COLO829 (cell line): ENCODE measurements at places on chromosomes 6 and 20.

DNA sequence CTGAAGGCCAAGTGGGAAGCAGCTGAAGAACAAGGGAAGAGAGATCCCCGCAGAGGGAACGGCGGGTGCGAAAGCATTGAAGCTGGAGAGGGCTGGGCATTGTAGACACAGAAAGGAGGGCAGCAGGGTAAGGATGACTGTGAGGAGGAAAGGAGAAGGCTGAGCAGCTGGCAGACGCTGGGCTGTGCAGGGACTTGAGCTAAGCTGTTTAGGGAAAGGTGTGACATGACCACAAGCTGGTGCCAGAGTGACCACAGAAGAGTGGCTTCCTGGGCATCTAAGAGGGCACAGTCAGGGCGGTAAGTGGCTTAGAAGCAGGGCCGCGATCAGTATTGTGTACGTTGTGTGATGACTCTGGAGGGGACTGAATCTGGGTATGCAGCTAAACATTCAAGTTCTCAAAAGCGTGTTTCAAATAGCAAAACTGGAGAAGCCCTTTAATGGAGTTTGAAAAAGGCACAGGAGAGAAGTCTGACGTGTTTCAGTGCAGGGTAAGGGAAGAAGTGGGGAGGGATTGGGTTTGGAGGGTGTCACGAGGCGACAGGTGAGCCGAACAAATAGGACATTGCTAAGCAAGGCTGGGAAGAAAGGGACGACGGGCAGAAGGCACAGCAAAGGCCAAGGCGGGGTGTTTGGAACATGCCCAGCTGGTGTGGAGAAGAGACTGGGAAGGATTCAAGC, 46.1 kb upstream of the ARFGEF2 start:
- DNase-seq = no peak

DNA sequence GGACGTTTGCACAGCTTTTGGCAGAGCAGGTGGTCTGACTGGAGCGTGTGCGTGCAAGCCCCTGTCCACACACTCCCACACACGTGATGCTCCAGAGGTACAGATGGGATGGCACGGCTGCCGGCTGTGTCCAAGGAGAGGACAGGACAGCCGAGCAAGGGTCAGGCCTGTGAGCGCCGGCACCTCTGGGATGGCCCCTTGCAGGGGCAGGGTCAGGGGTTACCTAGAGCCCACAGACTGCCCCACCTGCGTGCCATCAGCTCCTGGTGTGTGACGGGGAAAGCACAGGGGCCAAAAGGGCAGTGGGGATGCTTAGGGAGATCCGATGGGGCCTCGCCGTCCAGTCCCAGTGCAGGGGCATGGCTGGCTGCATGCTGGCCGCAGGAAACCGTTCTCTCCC, 189.7 kb downstream of the TAF4 start:
- DNase-seq = no peak

DNA sequence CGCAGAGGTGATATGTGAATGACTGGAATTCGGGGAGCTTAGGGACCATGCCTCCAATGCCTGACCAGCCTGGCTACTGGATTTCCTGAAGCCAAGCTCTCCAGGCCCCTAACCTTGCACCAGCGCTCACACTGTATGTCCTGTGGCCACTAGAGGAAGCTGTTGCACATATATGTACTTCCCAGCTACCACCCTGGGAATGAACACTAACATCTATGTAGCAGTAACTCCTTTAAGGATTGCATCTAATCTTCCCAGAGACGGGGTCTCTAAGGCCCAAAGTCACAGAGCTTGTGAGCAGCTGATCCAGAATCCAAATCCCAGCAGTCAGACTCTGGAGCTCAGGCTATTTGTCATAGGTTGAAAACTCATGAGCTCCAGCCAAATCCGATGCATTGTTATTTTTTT, 20.4 kb upstream of the BPIFB1 start:
- DNase-seq = peak; percentile 69

GRCh38 chr6:3625149-3625979, 126.1 kb downstream of the PXDC1 start:
- no peak for DNase-seq

GRCh38 chr6:100153636-100154275, 159.7 kb upstream of the MCHR2 start:
- no peak for DNase-seq

- no peak for DNase-seq
Observed at GRCh38 chr20:59153832-59154231, 9.8 kb upstream of the ZNF831 start.

DNA sequence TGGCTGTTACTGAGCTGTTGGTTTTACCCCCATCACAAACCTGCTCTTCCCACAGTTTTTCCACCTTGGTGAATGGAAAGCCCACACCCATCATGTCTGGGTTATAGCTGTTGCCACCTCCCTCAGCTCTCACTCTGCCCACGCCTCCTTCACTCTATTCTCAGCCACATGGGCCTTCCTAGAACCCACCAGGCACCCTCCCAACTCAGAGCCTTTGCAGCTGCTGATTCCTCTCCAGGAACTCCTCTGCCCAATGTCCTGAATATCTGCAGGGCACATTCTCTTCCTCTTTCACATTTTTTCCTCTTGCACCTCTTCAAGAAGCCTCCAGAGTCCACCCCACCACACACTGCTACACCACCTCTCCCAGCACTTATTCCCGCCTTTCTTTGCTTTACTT, 177.4 kb downstream of the TBXT start:
- no peak for DNase-seq

DNA sequence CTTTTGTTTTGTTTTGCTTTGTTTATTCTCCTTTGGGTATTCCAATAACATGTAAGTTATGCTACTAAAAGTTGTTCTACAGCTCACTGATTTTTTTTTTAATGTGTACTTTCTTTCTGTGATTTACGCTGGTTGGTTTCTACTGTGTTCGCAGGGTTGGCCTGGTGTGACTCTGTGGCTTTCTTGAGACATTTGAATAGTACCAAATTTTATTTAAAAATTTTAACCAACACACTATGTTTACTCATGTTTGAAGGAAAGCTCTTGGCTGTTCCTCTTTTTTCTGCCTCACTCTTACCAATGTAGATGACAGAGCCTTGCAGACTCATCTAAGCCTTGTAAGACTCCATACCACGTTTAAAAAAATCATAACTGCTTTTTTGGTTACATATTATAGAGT, 1784.9 kb upstream of the DEFB115 start:
- DNase-seq = no peak

DNA sequence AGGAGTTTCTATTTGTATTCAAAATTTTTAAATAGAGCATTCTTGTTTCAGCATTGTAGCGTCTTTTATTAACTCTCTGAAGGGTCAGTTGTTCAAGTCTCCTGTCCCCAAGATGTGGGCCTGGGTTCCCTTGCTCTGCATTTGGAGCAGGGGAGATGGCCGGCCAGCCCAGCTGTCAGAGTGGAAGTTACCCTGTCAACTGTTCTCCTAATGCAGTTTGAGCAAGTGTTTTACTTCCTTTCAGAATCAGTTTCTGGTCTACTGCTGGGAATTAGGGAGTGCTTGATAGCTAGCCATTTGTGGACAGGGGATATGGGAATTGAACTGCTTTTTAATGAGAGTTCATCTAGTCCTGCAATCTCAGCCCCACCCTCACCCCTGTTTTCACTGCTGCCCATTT, 116.6 kb downstream of the QKI start:
- no peak for DNase-seq

DNA sequence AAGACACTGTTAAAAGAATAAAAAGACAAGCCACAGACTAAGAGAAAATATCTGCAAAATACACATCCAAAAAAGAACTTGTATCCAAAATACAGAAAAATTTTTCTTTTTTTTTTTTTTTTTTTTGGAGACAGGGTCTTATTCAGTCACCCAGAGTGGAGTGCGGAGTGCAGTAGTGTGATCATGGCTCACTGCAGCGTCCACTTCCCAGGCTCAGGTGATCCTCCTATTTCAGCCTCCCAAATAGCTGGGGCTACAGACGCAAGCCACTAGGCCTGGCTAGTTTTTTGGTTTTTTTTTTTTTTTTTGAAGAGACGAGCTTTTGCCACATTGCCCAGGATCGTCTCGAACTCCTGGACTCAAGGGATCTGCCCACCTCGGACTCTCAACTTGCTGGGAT, 3.1 kb downstream of the ZUP1 start:
- no peak for DNase-seq

- DNase-seq = no peak
Observed at GRCh38 chr20:10651227-10651990, 22.4 kb downstream of the JAG1 start.

DNA sequence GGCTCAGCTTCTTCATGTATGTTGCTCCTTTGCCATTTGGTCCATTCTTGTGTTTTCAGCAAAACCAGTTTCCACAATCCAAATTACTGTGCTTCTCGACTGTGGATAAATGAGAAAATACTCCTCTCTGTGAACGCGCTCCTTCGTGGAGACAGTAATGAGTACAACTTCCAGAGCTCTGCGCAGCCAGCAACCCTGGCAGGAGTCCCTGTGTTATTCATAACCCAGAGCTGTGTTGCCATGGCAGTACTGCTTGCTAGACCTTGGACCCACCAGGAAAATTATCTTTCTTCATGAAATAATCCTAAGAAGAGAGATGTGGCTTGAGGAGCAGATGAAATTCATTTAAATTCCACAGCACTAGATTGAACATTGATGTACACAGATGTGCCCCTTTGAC, 73.7 kb downstream of the SLC22A3 start:
- DNase-seq = no peak

DNA sequence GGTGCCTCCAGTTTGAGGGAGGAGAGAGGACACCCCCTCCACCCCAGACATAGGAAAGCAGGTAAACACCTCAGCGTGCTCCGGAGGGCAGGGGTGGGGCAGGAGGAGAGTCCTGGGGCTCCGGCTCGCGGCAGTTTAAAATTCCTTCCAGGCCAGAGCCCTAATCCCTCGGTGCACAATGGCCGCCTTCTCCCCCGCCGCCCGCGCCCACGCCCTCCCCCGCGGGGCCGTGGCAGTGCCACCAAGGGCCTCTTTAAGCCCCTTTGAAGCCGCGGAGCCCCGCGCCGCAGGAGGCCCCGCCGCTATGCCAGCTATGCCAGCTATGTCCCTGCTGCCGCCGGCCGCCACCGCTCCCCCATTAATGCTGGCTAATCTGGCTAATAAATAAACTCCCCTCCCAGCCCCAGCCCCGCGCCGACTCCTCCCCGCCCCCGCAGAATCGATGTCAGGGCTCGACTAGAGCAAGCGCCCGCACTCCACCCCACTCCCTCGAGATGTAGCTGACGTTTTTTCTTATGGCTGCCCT, 125.1 kb downstream of the MRPL14 start:
- no peak for DNase-seq

DNA sequence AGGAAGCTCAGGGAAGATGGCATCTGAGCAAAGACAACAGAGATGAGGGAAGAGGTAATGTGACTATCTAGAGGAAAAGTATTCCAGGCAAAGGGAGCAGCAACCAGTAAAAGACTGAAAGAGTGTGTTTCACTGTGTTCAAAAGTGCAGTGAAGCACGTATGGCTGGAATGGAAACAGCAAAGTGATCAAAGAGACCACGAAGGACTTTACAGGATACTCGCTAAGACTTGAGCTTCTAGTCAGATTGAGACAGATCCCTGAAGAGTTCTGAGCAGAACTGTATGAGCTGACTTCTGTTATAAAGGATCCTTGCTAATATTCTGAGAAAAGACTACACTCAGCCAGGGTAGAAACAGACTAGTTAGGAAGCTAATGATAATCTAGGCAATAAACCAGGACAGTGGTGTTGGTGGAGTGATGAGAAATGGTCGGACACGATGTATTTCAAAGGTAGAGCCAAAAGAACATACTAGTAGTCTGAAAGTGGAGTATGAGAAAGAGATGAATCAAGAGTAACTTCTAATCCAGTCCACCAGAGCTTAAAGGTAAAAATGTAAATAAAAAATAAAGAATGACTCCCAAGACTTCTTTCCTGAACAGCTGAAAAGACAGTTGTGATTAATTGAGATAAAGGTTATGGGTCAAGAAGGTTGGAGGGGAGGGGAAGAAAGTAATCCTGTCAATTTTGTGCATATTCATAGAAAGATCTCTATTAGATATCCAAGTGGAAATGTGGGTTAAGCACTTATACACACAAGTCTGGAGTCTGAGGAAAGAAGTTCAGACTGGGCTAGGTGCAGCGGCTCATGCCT, 14.2 kb downstream of the SEC63 start:
- DNase-seq = no peak

DNA sequence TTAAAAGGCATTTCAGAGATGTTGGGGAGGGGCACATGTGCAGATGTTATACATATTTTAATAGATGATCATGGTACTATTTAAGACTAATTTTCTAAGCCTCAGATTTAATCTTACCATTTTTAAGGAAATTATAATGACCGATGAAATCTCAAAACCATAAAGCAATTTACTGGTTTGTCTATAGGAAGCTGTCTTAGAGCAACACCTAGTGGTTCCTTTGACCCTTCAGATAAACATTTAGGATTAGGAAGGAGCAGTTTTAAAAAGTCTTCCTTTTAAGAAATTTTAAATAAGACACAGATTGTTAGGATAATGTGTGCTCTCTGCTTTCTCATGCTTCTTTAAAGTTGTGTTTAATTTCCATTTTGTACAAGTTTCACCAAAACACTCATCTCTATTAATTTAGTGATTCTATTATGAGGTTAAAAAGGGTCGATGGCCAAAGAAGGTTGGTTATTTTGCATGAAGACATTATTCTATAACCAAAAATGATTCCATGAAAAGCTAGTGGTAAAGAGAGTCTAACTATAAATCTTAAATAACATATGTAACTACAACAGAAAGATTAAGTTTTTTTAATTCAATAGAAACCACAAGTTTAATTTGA, 376.4 kb downstream of the HACE1 start:
- DNase-seq = no peak

GRCh38 chr6:74060354-74060753, 364.4 kb downstream of the CD109 start:
- DNase-seq = no peak

DNA sequence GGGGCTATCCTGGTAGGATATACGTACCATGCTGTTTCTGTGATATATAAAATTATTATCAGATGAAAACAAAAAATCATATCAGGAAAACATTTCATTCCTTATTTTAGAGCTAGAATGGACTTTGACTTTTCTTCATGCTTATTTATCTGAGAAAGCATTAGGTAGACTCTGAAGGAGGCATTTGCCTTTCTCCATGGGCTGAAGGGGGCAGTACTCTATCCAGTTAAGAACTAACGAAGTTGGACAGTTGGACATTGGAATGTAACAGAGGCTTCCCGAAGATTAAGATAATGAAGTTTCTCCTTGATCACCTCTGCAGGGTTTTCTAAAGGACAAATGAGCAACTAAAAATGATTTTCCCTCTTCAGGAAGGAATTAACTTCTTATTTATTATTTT, 233.9 kb downstream of the SAMD5 start:
- no peak for DNase-seq

GRCh38 chr20:34896086-34896621, 19.7 kb downstream of the ACSS2 start:
- no peak for DNase-seq
